ENCODE measurements at places on chromosomes 12 and 14. TPM values are rescaled to one million over a fixed set of nuclear protein-coding genes. Genes with fewer than 3 reads are reported as not detected.
A peak's percentile ranks its signal among the peaks of the same experiment; 100 is the strongest.

DNA sequence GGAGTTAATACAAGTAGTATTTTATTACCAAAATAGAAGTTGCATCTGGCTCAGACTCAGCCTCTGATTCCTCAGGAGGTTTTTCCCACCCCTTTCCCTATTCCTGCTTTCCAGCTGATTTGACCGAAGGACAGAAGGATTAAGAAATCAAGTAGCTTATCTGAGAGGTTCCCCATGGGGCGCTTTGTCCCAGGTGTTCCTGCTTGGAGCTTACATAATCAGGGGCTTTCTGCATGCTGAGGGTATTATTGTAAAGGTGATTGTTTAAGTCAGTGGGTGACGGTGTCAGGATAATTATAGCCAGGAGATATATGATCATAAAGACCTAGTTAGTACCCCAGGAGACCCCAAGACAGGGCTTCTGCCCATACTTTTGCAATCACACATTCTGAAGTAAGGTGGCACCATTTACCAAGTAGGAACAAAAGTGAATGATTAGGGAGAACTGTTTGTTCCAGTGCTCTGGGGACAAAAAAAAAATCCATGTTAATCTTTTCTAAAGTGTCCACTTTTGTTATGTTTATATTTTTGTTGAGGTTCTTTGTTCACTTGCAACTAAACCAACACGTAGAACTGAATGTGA is 921.3 kb downstream of the NRXN3 start:
- H3K27ac ChIP-seq: no peak overlapping the region
- H3K36me3 ChIP-seq: no peaks in the 10 kb centered on the region
- no peaks in the 10 kb centered on the region for H3K4me1 ChIP-seq
- H3K4me3 ChIP-seq: no peak overlapping the region

GRCh38 chr12:32418903-32419519 is 19.7 kb downstream of the FGD4 start:
- peaks cover 2% of the 10 kb centered on the region for H3K27me3 ChIP-seq
- no peak for DNase-seq
- no peaks in the 10 kb centered on the region for H3K36me3 ChIP-seq
- H3K27ac ChIP-seq: no peak overlapping the region

GRCh38 chr14:40452674-40453073 is 1020.4 kb upstream of the FBXO33 start:
- DNase-seq: no peak
- H3K4me1 ChIP-seq: no peaks in the 10 kb centered on the region
- no peak overlapping the region for H3K4me3 ChIP-seq
- no peaks in the 10 kb centered on the region for H3K36me3 ChIP-seq
- H3K27me3 ChIP-seq: no peaks in the 10 kb centered on the region

DNA sequence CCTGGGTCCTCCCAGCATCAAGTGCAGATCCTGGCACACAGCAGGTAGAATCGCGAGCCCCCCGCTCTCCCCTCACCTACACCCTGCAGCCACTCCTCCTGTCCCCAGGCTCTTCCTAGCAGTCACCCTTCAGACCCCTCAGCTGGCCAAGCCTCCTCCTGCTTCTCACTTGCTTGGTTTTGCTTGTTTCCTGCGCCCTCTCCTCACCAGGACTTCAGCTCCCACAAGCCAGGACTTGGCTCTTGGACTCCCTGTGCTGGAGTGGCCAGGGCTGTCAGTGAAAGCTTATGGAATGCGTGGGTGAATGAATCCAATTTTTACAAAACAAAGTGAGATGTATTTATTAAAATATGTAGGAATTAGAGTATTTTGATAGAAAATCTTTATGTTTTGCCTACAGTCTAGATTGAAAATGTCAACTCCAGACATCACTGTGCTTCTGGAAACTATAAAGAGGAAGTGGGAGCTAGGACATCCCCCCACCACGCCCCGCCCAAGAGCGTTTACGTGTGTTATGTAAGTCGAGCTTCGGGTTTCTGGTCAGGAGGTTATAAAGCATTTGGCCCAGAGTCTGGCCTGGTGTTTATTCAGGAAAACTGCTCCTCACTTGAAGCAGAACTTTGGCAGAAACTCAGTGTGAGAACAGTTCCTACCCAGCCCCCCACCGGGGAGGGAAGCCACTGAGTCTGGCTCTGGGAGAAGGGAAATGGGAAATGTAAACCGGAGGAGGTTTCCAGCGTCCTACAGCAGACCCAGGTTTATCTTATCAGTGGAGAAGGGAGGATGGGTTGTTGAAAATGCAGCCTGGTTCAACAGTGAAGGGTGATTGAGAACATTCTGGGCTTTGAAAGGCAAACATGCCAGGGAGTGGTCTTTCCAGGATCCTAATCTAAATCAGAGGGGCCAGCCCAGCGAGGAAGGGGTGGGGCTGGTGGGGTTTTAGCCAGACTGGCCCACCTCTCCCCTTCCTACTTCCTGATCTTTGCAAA is 8.8 kb downstream of the ALDH2 start:
- peaks cover 7% of the 10 kb centered on the region for H3K27me3 ChIP-seq
- H3K4me1 ChIP-seq: peaks cover 3% of the 10 kb centered on the region
- H3K36me3 ChIP-seq: no peaks in the 10 kb centered on the region
- H3K27ac ChIP-seq: no peak overlapping the region
- H3K4me3 ChIP-seq: no peak overlapping the region

DNA sequence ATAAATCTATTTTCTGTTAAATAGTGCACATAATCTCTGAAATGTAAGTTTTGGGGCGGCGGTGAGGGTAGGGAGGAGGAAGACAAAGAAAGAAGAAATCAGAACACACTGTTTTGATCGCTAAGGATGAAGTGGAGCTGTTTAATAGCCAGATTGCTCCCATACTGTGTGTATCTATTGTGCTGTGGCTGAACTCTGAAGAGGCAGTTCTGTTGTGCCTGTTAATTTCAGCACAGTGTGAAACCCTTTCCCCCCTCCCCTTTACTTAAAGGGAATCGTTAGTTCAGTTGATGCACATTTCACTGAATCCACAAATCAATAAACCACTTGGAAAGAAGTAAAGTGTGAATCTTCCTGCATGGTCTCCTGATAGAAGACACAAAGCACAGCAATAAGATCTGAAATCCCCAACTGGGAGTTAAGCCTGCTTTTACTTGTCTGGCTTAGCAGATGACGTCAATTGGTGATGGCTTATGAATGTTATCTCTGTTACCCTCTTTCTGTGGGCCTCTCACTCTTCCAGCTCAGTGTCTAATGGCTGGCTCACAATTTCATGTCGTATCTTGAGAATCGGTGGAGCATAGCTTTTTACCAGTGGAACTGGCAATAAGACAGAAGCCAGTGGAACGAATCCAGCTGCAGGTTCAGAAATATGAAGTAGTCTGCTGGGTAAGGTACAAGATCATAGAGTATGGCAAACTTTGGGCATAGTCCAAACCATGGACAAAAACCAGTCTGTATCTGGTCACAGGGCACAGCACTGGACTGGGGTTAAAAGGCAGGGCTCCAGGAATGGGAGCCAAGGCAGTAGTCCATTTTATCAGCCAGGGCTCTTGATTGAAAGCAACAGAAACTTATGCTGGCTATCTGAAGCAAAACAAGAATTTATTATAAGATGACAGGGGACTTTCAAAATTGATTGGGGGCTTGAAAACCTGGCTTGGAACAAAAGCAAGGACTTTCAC is 413.5 kb upstream of the SEL1L start:
- no peak overlapping the region for H3K4me3 ChIP-seq
- no peak overlapping the region for H3K27ac ChIP-seq
- DNase-seq: no peak
- no peaks in the 10 kb centered on the region for H3K36me3 ChIP-seq
- H3K4me1 ChIP-seq: no peaks in the 10 kb centered on the region
- no peaks in the 10 kb centered on the region for H3K27me3 ChIP-seq

DNA sequence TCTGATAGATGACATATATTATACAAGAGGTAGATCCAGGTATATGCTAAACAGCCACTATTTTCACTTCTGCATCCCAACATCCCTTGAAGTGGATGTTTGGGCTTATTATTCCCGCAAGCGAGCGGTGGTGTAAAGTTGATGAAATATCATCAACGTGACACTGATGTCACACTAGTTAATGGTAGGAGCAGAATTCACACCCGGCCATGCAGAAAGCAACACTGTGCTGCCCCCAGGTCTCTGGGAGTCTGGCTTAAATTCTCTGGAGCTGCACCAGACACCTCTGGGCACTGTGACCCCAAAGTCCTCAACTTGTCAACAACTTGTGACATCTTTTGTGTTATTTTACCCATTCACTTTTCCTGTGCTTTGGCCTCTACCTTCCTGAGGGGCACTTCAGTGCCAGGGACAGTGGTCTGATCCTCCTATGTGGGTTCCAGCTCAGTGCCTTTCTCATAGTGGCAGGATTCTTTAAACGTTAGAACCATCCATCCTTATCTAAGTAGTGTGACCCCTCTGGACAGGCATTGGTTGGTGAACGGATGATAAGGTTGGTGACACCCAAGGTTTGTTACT is 952 bp downstream of the DRAM1 start:
- H3K27me3 ChIP-seq: no peaks in the 10 kb centered on the region
- H3K27ac ChIP-seq: peak overlapping the region; percentile 79
- H3K4me1 ChIP-seq: peaks cover 15% of the 10 kb centered on the region
- DNase-seq: no peak
- peaks cover 3% of the 10 kb centered on the region for H3K36me3 ChIP-seq

DNA sequence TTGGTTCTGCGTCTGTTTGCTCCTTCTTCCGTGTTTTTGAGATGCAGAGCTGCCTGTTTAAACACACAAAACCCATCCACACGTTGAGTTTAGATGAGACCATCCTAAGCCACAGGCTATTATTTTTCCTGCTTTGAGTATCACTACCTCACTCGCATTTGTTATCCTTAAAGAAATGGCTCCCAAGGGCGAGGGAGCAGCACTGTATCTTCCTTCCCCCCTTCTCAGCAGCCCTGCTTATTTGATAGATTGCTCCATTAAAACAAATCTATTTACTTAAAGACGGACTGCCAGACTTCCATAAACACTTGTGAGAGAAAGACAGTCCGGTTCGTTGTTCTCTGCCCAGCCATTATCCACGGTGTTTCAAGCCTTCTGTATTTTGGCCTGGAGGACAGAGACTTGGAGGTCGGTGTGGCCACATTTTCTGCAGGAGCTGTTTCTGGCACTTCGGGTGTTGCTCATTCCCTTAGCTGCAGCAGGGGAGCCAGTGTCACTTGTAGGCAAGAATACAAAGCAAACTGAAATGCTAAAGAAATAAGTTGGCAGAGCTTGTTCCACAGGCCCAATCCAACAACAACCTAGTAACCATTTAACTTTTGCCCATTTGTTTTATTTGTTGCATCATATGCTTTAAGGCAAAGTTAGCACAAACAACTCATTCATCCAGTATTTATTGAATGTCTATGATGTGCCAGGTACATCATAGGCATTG is 275.4 kb downstream of the TTC6 start:
- H3K4me1 ChIP-seq: peaks cover 7% of the 10 kb centered on the region
- no peak for DNase-seq
- H3K4me3 ChIP-seq: no peak overlapping the region
- H3K27me3 ChIP-seq: no peaks in the 10 kb centered on the region

DNA sequence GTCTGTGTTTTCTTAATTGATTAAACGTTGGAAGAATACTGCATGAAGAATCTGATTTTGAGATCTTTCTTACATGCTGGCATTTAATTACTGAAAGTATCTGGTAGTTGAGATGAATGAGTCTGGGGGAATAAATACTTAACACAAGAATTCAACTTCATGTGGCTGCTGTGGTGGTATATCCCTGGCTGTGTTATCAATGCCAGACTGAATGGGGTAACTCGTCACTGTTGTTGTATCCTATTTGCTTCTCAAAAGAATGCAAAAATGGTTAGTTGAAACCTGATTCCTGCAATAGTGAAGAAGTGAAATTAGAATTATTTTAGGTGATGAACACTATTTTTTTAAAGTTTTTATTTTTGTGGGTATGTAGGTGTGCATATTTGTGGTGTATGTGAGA is 72.5 kb downstream of the HMGA2 start:
- no peak overlapping the region for H3K27ac ChIP-seq
- no peak overlapping the region for H3K4me3 ChIP-seq
- no peak for DNase-seq
- H3K27me3 ChIP-seq: peaks cover 17% of the 10 kb centered on the region
- no peaks in the 10 kb centered on the region for H3K4me1 ChIP-seq
- H3K36me3 ChIP-seq: no peaks in the 10 kb centered on the region

- DNase-seq: no peak
- no peak overlapping the region for H3K4me3 ChIP-seq
- H3K4me1 ChIP-seq: no peaks in the 10 kb centered on the region
- no peak overlapping the region for H3K27ac ChIP-seq
- H3K27me3 ChIP-seq: peaks cover 21% of the 10 kb centered on the region
These were observed 12.4 kb upstream of the RPH3A start for GRCh38 chr12:112779181-112779580.

DNA sequence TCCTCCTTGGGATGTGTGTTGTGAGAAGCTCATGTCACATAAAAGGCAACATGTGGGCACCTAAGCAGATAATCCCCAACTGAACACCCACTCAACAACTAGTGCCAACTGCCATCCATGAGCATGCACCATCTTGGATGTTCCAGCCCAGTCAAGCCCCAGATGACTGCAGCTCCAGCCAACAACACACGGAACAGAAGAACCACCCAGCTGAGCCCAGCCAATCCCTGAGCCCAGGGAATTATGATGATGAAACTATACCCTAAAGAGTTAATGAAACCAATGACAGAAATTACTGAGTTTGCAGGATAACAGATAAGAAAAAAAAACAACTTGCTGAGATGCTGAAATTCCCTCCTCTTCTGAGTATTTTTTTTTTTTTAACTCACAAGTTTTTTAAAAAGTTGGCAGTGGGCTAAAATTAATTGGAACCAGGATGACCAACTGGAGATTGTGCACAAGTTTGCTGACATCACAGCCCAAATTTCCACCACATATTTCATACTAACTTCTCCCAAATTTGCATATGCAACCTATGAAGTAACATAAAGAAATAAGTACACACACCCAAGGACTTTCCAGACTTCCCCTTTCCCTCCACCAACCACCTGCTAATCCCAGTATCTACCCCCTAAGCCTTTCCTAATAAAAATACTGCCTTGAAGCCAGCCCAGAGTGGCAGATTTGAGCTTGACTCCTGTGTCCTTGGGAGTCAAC is 124.5 kb downstream of the KSR2 start:
- no peak for DNase-seq
- H3K36me3 ChIP-seq: no peaks in the 10 kb centered on the region
- no peak overlapping the region for H3K27ac ChIP-seq

DNA sequence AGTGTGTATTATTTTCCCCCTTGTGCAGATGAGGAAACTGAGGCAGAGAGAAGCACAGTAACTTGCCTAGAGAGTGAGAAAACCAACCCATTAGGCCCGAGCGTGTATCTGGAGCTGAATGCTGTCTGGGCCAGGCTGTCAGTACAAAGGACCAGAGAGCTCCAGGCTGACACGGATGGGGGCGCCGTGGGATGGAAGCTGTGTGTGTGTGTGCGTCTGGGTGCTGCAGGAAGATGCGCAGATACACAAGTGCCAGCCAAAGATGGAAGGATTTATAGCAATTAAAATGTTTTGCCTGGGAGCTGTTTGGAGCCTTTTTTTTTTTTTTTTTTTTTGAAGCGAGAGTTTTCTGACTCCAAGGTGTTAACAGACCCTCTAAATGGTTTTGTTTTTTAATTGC is 53.7 kb upstream of the GPATCH2L start:
- no peaks in the 10 kb centered on the region for H3K36me3 ChIP-seq
- H3K4me1 ChIP-seq: no peaks in the 10 kb centered on the region
- H3K27me3 ChIP-seq: no peaks in the 10 kb centered on the region

GRCh38 chr12:31222620-31223222 is 103.2 kb downstream of the SINHCAF start:
- H3K27ac ChIP-seq: no peak overlapping the region
- peaks cover 7% of the 10 kb centered on the region for H3K27me3 ChIP-seq
- no peaks in the 10 kb centered on the region for H3K4me1 ChIP-seq
- H3K4me3 ChIP-seq: no peak overlapping the region
- DNase-seq: no peak

KRT71 gene
- not detected for total RNA-seq

PTGDR gene
- total RNA-seq: 0.25 TPM

ASCL1 gene
- not detected for total RNA-seq

CABP1 gene
- 0.45 TPM for total RNA-seq

IFNG-AS1 gene
- 0.35 TPM for total RNA-seq

TCL1B gene
- total RNA-seq: not detected

CNTN1 gene
- total RNA-seq: not detected

TAS2R7 gene
- total RNA-seq: not detected

ADAM21 gene
- total RNA-seq: not detected

All from activated CD4-positive, alpha-beta memory T cell treated with anti-CD3 and anti-CD28 coated beads, Interleukin-2, amount 10 ng/mL, durations not matched to agents 7 days and 5 days (primary cell).